ENCODE measurements at places on chromosomes 5 and 9. TPM values are rescaled to one million over a fixed set of nuclear protein-coding genes. Genes with fewer than 3 reads are reported as not detected.

DNA sequence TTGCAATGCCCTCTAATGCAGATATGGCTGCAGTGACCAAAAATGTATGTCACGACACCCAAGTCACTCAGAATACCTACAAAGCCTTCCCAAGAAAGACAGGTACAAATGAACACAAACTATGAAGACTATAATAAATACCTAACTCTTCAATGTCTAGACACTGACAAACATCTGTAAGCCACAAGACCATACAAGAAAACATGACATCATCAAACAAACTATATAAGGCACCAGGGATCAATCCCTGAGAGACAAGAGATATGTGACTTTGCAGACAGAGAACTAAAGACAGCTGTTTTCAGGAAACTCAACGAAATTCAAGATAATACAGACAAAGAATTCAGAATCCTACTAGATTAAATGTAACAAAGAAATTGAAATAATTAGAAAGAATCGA lies 603.7 kb downstream of the CDH9 start:
- no peaks in the 10 kb centered on the region for H3K36me3 ChIP-seq
- no peak overlapping the region for H3K4me3 ChIP-seq
- no peaks in the 10 kb centered on the region for H3K4me1 ChIP-seq

DNA sequence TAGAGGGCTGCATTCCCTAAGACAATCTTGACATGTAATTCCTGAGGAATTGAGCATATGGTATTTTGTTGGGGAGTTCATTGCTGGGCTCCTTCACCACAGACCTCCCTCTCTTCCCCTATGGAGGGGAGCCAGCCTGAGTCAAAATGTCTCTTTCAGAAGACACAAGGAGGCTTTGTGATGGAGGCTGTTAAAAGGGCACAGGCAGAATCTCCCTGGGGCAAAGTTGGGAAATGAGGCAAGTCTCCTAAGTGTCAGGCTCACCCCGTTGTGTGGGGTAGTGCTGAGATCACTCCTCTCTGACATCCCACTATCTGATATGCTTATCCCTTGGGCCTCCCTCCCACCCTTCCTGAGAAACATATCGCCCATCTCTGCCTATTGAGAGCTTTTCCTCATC lies 30.6 kb downstream of the GFRA3 start:
- DNase-seq, result no peak
- no peak overlapping the region for H3K4me3 ChIP-seq
- no peaks in the 10 kb centered on the region for H3K36me3 ChIP-seq

- H3K27me3 ChIP-seq, result no peaks in the 10 kb centered on the region
- DNase-seq, result no peak
- H3K4me1 ChIP-seq, result peaks cover 19% of the 10 kb centered on the region
- no peak overlapping the region for H3K27ac ChIP-seq
Observed at GRCh38 chr5:158857976-158858375, 241.7 kb downstream of the EBF1 start.

The GPX8 gene
- 3.9 TPM for total RNA-seq

The CDH10 gene
- not detected for total RNA-seq

The PTCH1 gene
- 10.8 TPM for total RNA-seq

DNA sequence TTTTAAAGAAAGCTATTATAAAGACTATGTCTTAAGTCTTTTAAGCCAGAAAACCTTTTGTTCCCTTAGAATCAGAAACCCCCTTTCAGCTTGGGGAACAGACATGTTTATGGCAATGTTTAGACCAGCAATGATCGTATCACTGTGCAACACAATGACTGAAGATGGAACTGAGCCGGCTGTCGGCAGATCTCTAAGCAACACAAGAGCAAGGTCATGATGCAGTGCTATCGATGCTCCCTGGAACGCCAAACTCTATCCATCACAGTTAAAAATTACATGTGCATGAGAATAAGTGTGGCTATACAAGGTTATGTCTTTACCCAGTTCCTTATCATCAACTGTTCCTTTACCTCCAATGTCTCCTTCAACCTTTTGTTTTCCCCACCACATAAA lies 1.8 kb upstream of the RNF44 start:
- no peak overlapping the region for H3K27ac ChIP-seq

DNA sequence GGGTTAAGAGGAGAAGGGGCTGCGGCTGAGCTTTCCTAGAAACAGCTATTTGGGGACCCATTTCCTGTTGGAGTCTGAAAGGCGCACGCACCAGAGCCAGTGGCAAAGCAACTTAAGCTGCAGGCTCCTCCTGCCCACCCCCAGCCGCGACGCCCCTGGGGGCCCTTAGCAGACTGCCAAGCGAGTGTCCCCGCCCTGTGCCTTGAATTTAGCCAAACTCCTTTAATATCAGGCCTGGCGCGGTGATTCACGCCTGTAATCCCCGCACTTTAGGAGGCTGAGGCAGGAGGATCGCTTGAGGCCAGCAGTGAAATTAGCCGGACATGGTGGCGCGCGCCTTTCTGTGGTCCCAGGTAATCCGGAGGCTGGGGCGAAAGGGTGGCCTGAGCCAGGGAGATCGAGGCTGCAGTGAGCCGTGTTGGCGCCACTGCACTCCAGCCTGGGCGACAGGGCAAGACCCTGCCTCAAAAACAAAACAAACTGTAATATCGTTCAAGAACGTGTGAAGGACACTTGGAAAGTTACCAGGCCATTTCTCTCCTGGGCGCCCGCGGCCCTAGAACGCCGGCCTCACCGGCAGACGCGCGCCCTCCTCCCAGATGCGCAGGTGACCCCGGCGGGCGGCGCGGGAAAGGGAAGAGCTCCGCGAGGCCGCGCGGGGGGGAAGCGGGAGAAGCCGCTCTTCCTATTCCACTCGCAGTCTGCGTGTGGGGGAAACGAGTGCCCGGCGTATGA lies 1.0 kb upstream of the F2R start:
- H3K27ac ChIP-seq, result peak overlapping the region; percentile 89
- H3K36me3 ChIP-seq, result no peaks in the 10 kb centered on the region
- peak; percentile 85 for DNase-seq
- peak overlapping the region; percentile 63 for H3K4me3 ChIP-seq
- peaks cover 18% of the 10 kb centered on the region for H3K4me1 ChIP-seq

- DNase-seq, result peak; percentile 93
- H3K4me1 ChIP-seq, result peaks cover 35% of the 10 kb centered on the region
- H3K27ac ChIP-seq, result peak within 1 kb of the TSS; percentile 78
- H3K27me3 ChIP-seq, result no peaks in the 10 kb centered on the region
Observed at GRCh38 chr5:132369474-132370180, at the start of gene SLC22A5. SLC22A5 (plus strand) TSS chr5:132369710; CDS start chr5:132369973, 263 bp downstream.

DNA sequence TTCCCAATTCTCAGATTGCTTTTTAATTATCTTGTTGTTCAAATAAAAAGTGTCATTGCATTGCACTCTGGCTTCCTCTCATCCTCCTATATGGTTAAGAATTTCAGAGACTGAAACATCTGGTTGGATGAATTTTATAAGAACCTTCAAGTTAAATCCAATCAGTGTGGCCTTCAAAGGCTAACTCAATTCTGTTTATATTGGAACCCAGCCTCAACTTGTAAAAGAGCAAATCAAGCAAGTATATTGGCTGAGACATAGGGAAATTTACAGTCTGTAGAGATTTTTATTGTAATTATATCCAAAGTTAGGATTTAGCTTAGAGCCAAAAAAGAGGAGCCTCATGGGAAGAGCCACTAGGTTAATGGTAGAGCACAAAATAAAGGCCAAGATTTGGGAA lies 159.9 kb upstream of the FER start:
- no peak for DNase-seq
- H3K4me3 ChIP-seq, result no peak overlapping the region
- no peaks in the 10 kb centered on the region for H3K36me3 ChIP-seq
- no peak overlapping the region for H3K27ac ChIP-seq

DNA sequence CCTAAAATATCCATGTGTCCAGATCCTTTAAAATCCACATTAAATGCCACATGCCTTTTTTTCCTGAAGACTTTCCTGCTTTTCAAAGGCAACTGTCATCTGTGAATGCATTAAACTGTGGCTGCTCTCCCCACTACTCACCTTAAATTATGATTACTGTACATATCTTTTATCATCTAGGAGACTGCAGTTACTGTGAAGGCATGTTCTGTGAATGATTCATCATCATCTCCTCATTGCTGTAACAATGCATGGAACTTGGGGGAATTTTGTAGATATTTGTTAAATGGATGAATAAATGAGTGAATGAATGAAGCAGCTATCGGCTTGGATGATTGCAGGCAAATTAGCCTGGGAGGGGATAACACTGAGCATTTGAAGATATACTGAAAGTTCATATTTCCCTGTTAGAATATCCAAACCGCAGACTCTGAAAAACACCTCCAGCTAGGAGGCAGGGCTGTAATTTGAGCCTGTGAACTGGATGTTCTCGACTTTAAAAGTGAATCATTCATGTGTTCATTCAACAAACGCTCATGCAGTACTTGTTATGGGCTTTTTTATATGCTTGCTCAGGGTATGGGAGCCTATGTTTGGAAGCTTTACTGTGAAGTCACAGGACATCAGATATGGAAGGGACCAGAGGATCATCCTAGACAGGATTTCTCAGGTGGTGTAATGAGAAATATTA lies 519.2 kb downstream of the KIF4B start:
- H3K27ac ChIP-seq, result no peak overlapping the region
- no peak overlapping the region for H3K4me3 ChIP-seq
- H3K36me3 ChIP-seq, result no peaks in the 10 kb centered on the region
- no peaks in the 10 kb centered on the region for H3K4me1 ChIP-seq
- no peaks in the 10 kb centered on the region for H3K27me3 ChIP-seq

DNA sequence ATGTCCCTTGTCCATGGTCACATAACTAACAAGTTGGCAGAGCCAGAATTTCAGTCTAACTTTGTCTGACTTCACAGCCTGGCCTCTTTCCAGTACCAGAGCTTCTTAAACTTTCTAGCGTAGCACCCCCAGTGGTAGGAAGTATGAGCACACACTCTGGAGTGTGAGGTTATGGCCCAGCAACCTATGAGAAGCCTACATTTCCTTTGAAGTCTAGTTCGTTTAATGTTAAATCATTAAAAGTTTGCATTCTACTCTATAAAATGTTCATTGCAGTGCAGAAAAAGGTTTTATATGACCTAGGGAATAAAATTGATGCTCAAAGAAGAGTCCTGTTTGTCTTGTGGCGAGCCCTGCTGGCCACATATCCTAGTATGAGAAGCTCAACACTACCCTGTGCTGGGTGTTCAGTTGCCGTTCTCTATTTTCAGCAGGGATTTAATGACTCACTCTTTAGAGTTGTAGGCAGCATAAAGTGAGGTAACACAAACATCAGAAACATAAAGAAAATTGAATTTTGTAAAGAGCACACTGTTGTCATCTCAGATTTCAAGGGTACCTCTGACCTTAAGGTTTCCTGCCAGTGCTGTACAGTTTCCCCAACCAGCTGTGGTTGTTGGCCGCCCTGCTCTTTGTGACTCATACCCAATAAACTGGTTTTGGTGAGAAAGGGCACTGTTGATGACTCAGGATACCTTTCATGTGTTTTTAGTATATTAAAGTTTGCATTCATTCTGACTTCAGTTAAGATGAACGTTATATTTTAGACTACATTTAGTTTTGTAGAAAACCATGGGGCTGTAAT lies 14.3 kb downstream of the MCCC2 start:
- no peak for DNase-seq
- no peak overlapping the region for H3K27ac ChIP-seq
- no peaks in the 10 kb centered on the region for H3K27me3 ChIP-seq

- no peaks in the 10 kb centered on the region for H3K27me3 ChIP-seq
- H3K36me3 ChIP-seq, result no peaks in the 10 kb centered on the region
- H3K27ac ChIP-seq, result no peak overlapping the region
- no peaks in the 10 kb centered on the region for H3K4me1 ChIP-seq
Observed at GRCh38 chr5:133910571-133910970, 57.9 kb downstream of the C5orf15 start.

GRCh38 chr5:126044931-126045565 lies 378.2 kb upstream of the GRAMD2B start:
- no peak overlapping the region for H3K4me3 ChIP-seq
- H3K27me3 ChIP-seq, result no peaks in the 10 kb centered on the region
- H3K4me1 ChIP-seq, result no peaks in the 10 kb centered on the region
- no peak for DNase-seq

The SOX30 gene
- 0.09 TPM for total RNA-seq

GRCh38 chr9:107153336-107153735 lies 129.7 kb upstream of the RAD23B start:
- no peaks in the 10 kb centered on the region for H3K36me3 ChIP-seq
- no peak for DNase-seq
- H3K27ac ChIP-seq, result no peak overlapping the region
- H3K4me1 ChIP-seq, result no peaks in the 10 kb centered on the region

DNA sequence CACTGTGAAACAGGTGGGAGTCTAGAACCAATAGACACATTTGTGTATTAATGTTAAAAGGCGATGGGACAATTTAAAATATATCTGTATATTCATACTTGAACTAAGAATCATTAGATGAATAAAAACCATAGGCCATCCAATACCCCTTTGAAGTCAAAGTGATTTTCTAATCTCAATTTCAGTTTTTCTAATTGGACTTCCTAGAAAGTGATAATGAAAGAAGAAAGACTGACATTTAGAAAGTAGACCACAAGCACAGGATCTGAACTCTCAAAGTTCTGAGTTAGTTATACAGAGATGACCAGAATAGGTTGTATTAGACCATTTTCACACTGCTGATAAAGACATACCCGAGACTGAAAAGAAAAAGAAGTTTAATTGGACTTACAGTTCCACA lies 412.8 kb upstream of the PIK3R1 start:
- H3K36me3 ChIP-seq, result no peaks in the 10 kb centered on the region
- no peak overlapping the region for H3K27ac ChIP-seq
- no peaks in the 10 kb centered on the region for H3K27me3 ChIP-seq
- no peak overlapping the region for H3K4me3 ChIP-seq
- H3K4me1 ChIP-seq, result no peaks in the 10 kb centered on the region

DNA sequence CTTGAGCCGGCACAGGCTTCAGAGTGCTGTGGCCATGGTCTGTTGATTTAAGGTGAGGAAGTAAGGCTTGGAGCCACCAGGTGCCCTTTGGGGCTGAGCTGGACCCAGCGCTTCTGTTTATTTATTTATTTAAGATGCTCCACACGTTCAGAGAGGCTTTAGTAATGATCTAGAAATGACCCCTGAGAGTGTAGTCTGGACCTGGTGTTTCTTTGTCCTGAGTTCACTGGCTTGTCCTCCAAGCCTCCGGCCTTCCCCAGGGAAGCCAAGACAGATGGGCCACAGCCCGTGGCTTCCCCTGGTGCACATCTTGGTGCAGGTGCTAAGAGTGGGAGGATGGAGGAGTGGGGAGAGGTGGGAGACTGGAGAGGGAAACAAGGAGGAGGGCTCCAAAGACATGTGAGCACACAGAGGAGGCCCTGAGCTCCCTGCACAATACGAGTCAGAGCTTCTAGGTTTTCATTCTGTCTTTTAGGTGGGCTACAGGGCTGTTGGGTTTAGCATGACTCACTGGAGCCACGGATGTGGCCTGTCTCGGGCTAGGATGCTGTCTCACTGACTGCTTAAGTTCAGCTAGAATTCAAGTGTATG lies 56.9 kb downstream of the AHRR start:
- DNase-seq, result peak; percentile 45
- no peaks in the 10 kb centered on the region for H3K36me3 ChIP-seq
- no peak overlapping the region for H3K4me3 ChIP-seq

The PPP3R2 gene
- not detected for total RNA-seq
